ENCODE measurements at places on chromosomes 13 and 19. TPM values are rescaled to one million over a fixed set of nuclear protein-coding genes. Genes with fewer than 3 reads are reported as not detected.
A peak's percentile ranks its signal among the peaks of the same experiment; 100 is the strongest.

DNA sequence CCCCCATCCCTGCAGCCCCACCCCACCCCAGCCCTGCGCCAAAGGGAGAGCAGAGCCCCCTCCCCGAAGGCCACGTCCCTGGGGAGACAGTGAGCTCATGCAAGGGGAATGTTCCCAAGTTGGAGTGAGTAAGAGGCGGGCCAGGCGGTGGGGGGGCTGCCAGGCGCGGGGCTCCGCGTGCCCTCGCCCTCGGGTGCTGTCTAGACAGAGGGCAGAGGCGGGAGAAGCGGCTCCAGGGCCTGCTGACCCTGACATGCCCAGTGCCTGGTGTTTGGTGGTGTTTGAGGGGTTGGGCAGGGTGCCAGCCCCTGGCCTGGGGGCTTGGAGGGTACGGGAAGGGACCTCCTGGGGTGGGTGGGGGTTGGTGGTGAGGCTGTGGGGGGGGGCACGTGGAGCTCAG is 1.0 kb downstream of the FSTL3 start:
- DNase-seq: peak; percentile 94

DNA sequence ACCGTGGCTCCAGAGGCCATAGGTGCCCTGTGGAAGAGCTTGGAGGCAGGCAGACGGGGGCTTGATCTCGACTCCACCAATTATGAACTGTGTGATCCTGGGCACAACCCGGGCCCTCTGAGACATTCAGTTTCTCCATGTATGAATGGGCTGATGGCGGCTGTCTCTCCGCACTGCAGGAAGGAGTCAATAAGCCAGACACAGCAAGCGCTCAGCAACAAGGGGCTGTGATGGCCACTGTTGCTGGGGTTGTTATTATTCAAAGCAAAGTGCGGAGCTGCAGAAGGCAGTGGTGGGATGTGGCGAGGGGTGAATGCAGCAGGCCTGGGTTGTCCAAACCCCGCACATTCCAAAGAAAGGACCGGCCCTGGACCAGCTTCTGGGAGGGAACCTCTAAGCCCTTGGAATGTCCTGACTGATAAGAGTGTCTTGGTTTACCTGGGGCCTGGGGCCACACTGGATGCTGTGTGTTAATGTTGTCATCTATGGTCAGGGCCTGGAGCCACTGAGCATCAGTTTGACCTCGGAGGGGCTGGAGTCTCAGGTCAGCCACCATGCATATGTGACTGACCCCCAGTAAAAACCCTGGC is 8.3 kb downstream of the TMEM143 start:
- DNase-seq: no peak

- no peak for DNase-seq
Observed at GRCh38 chr13:41416276-41416675, 41.1 kb upstream of the RGCC start.

- peak; percentile 91 for DNase-seq
Observed at GRCh38 chr13:36131931-36132297, 732 bp upstream of the DCLK1 start.

DNA sequence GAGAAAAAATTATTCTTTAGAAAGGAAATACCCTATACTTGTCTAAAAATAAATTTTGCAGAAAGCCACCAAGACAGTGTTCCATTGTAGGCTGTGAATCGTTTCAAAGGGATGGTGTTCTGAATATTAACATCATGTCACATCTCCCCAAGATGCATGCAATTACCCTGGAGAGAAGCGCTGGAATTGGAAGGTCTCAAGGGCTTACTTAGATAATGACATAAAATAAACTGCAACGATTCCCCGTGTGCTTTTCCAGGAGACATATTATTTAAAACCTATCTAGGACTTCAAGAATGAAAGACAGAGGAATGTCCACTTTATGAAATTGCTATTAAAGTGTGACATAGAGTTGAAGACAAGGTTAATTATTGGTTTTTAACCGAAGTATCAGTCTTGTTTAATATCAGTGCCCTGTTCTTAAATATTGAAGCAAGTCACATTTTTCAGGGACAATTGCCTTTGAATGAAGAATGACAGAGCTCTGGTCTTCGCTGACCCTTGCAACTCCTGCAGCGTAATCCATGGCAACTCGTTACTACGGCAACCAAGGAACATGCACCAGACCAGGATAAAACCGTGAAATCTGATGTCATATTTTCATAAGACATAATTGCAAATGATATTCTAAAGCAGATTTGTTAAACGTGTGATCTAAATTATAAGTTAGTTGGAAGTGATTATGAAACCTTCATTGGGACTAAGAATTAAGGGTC is 91.7 kb downstream of the EFNB2 start:
- DNase-seq: no peak

DNA sequence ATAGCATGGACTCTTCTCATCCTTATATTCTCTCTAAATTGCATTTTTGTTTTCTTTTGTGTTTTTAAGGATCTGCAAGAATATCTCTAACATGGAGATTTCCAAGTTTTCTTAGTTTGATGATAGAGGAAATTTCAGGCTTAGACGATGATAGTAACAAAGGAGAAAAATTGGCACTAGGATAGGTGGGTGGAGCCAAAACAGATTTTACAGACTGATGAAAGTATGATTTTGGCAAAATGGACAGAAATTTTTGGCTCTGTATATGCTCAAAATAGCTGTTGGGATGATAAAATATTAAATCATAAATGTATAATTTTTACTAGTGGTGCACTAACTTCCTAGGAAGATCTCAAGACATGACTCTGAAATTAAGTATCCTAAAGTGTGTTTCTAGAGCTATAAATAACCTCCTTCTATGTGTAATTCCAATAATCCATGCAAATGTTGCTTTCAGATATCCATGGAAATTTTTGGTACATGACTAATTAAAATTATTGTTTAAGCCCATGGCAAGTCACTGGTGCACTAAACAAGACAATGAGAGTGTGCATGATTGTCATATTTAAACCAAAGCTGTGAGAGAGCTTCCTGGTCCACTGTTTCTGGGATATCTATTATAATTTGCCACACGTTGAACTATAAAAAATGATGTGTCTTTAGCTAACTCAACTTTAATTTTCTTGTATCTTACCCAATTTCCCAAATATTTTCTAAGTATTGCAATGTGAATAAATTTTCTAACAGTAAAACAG is 55.8 kb upstream of the NBEA start:
- DNase-seq: no peak

DNA sequence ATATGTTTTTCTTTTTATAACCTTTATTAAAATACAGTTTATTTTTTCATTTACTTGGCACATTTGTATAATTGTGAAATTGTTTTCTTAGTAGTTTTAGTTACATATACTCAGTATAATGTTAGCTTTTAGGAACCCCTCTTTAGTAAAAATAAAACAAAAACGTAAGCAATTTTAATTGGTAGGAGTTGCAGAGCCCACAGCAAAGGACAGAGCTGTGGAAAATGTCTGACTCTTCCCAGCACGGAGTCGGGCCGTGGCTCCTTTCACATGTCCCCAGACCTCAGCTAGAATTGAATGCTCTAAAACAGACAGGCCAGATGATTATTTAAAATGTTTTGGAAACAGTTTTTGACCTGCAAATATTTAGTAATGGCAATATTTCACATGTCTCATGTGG is 27.9 kb upstream of the CEACAM21 start:
- DNase-seq: no peak

DNA sequence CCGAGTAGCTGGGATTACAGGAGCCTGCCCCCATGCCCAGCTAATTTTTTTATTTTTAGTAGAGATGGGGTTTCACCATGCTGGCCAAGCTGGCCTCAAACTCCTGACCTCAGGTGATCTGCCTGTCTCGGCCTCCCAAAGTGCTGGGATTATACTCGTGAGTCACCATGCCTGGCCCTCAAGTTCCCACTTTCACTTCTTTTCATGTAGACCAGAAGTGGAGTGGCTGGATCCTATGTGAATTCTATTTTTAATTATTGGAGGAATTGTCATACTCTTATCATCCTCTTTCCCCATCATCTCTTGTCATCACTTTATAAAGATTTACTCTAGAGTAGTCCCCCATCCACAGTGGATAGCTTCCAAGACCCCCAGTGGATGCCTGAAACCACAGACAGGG is 12.8 kb upstream of the SIGLEC10 start:
- no peak for DNase-seq

DNA sequence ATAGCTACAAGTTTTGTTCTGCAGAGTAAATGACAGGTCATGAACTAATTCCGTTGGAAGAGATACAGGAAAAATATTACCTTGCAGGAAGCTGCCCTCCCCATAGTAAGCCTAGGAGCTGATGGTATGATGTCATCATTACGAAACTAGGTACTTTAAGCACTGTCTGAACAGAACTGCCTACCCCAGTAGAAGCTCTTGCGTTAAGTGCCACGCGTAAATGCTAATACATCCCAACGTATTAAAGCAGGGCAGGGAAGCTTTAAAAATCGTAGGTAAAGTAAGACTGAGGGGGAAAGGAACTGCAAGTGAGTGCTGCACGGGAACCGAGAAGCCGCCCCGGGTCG is 572 bp downstream of the UGGT2 start:
- no peak for DNase-seq

GRCh38 chr19:5687360-5688198 is 2.5 kb upstream of the RPL36 start:
- DNase-seq: peak; percentile 76

DNA sequence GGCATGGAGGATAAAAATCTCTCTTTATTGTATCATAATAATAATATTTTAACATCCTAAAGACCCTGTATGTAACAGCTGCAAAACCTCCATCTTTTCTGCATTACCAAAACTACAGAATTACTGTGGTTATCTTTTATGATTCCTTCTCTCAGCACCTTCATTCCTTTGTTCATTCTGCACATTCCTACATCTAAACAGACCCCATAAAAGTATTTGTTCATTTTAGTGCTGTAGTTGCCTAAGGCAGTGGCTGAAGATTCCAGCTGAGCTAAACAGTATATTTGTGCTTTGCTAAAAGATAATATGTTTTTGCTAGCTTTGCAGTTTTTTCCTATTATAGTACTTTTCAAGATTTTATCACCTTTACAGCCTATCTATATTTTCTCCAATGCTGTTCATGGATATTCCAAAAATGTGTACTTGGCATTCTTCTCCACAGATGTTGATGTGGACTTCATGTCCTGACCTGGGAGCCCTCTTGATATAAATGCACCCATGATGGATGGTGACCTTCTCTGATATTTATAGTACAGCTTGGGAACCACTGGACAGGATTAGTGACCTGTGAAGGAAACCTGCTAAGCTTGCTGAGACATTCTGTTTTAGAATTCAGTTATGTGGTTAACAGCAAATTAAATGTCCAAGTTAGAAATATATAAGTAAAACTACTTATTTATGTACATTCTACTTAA is 2832.9 kb upstream of the PCDH20 start:
- no peak for DNase-seq

ERICH6B gene
- total RNA-seq: not detected

TMEM59L gene
- 14.5 TPM for total RNA-seq

PSG4 gene
- total RNA-seq: not detected

RFX1 gene
- total RNA-seq: 7.5 TPM

GPC5 gene
- total RNA-seq: 0.37 TPM

MAST3 gene
- total RNA-seq: 7.1 TPM
